Fibroblast of upper back skin (primary cell): ENCODE measurements at places on chromosomes 3 and 15.

DNA sequence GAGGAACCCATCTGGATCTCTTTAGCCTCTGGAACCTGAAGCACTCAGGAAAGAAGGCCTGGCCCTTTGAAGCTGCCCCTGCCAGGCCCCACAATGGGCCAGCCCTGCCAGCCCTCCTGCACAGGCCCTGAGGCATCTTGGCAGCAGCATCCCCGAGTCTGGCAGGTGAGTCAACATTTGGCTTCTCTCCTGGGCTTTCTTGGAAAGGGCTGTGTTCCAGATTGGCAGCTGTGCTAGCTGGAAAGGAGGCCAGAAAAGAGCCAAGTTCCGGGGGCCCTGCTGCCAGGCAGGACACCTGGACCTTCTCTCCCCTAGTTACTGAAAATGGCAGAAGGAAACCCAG lies 187.2 kb downstream of the SHQ1 start:
- peak; percentile 71 for DNase-seq

DNA sequence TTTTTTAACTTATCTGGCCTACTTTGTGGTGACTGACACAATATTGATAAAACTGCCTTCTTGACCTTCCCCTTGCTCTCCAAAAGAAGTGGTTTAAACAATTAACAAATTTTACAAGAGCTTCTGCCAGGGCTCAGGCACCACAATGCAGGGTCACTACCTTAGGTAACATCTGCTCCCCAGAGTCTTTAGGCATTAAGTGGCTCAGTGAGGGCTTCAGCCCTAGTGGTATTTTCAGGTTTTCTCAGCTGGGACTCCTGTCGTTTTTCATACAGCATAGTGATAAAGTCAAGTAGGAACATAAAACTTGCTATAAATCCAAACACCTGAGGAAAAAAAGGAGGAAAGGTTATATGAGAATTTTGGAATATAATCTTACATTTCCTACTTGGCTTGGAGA lies 18.9 kb downstream of the CMTM6 start:
- DNase-seq: no peak

DNA sequence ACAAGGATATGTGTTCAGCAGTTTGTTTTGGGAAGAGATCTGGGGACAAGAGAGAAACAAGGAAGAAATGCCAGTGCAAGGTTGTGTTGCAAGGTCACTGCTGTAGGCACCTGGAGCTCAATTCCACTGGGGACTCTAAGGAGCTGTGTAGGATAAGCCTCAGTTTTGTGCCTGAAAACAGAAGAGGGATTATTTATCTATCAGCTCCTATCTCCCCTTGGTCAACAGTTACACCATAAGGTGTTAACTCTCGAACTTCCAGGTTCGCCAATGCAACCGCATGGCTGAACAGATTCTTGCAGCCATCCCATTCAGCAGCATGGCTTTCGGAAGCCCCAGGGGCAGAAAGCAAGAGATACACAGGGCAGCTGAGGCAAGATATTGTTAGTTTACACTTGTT lies 41.6 kb upstream of the CNOT10 start:
- DNase-seq: no peak

GRCh38 chr3:109831403-109831802 lies 494.1 kb upstream of the DPPA4 start:
- no peak for DNase-seq

- no peak for DNase-seq
Measured at GRCh38 chr3:76826861-76827260, 213.0 kb upstream of the ROBO2 start.

- peak; percentile 41 for DNase-seq
Measured at GRCh38 chr3:14440531-14441239, 38.3 kb downstream of the SLC6A6 start.

DNA sequence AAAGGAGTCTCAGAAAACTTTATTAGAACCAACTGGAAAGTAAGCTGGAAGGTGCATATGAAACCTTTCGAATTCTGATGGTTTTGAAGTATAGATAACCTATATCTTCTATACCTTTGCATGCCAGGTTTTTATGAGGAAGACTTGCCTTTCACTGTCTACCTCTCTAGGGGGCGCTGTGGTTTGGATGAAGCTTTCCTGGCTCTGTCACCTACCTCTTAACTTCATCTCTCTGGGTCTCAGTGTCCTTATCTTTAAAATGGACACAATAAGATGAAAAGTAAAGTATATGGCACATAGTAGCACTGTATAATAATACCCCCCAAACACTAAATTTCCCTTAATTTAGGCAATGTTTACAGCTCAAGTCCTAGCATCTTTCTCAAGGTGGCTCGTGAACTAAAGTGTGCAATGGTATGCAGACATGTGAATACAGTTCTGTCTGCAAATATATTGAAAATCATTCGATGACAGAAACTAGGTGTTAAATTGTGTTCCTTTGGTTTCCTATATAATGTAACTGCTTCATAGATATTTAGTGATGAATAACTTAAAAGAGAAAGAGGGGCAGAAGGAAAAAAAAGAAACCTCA lies 314.3 kb downstream of the CHST2 start:
- no peak for DNase-seq

DNA sequence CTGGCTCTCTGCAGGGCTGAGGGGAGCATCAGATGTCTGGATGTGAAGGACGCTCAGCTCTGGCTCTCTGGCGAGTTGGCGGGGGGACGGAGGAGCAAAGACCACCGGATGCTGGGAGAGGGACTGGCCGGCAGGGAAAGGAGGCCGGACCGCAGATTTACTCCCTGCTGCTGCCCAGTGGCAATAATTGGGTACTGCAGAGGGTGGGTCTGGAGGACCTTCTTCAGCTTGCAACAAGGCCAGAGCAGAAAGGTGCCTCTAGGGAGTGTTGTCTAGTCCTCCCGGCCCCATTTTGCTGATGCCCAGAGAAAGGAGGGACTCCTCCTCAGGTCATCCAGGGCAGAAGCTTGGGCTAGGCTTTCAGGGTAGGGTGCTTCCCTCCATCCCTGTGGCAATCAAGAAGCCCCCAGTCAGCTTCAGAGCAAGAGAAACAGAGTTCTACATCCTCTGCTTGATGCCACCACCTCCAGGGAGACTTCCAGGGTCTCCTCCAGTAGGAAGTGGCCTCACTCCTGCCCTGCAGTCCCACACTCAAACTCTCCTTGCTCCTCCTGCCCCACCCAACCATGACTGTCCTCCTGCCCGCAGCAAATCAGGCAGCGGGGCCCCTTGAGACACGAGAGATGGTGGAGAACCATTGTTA lies 20.3 kb upstream of the CSPG4 start:
- peak; percentile 68 for DNase-seq

- no peak for DNase-seq
Measured at GRCh38 chr15:77733579-77734300, 101.0 kb upstream of the LINGO1 start.

DNA sequence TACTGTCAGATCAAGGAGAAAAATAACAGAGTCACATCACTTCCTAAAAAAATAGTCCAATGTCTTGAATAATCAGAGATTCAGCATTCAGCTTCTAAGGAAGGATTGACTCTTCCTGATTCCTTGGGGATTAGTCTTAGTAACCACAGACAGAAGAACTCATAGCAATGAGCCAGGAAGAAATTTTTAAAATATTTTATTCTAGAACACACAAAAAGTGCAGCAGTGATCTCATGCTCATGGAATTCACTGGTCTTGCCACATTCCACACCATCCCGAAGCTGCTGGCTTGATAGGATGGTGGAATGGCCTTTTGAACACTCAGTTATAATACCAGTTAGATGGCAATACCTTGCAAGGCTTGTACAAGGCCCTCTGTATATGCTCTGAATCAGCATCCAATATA lies 43.0 kb upstream of the ABI3BP start:
- peak; percentile 99 for DNase-seq

DNA sequence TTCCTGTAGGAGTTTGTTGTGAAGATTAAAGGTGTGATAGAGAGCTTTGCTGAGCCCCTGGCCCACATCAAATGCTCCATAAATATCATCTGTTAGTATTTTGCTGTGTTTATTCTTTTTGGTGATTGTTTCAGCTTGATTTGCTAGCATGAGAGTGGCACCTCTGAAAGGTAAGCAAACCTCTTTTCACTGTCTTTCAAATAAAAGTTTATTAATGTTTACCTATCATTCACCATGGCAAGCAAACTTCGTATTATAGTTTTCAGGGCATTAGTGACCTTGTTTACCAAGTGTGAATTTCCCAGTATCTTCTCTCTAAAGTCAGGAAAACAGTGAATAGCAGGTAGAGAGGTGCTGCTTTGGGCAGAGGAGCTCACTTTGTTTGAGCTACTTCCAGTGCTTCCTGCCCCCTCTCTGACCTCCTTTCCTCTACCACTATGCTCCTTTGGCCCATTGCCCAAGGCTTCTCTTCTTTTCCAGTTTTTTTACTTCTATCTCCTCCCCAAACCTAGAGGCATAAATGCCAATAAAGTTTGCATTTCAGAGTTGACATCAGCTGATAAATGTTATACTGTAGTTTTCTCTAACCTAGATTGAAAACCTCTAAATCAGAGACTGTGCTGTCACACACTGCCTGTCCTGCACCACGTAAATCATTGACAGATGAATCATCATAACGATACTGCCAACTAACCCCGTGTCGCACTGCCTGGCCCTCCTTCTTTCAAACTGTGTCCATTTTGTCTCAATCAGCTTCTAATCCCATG lies 569.0 kb downstream of the TUSC7 start:
- peak; percentile 12 for DNase-seq

DNA sequence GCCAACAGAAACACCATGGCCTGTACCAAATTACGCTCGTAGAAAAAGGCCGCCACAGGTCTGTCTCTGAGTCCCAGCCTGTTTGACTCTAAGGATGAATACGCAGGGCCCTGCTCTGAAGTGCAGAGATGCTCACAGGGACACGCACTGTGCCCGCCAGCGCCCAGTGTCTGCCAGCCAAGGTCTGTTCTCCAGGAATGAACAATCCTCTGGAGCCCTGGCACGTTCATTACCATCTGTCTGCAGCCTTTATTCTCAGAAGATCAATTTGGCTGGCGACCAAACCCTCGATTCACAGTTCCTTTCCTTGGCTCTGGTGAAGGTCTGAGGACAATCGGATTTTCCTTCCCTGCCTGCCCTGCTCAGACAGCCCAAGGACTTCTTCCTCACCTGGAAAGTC lies 66.3 kb downstream of the NIPA2 start:
- no peak for DNase-seq

DNA sequence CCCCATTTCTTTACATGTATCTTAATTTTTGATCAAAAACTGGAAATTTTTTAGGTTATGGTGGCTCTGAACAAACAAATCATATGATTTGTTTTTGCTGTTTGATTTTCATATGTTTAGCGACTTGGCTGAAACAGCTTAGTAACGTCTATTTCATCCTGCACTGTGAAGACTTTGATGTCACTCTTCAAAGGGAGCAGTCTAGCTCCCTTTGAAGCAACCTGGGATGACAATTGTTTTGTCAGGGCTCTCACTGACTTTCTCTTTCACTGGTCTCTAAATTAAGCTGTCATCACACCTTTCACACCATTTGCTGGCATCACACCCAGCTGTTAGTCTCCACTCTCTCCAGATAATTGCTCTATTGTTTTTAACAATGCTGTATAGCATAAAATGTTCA lies 896.9 kb downstream of the IGSF11 start:
- no peak for DNase-seq

- DNase-seq: no peak
Measured at GRCh38 chr3:14640157-14640562, 11.4 kb upstream of the CCDC174 start.

- no peak for DNase-seq
Measured at GRCh38 chr3:45135959-45136358, 10.2 kb downstream of the CDCP1 start.

- DNase-seq: no peak
Measured at GRCh38 chr3:98598492-98598891, 5.1 kb upstream of the CPOX start.

- peak; percentile 62 for DNase-seq
Measured at GRCh38 chr3:48507256-48508061, 3.5 kb upstream of the SHISA5 start.

DNA sequence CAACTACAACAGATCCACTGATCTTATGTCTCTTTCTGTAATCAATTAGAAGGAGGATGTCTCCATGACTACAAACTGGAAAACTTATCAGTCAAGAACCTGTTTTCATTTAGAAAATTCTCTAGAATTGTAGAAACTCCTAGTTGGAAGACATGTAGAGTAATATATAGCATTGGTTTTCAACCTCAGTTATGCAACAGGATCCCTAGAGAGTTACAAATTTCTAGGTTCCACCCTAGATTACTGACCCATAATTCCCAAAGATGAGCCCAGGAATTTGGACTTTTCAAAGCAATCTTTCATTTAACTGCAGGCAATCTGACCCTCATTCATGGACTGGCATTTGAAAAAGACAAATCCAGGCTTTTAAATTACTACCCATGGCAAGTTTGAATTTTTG lies 116.9 kb upstream of the RAP2B start:
- DNase-seq: peak; percentile 58

- no peak for DNase-seq
Measured at GRCh38 chr3:102238362-102238761, 196.5 kb upstream of the ZPLD1 start.

DNA sequence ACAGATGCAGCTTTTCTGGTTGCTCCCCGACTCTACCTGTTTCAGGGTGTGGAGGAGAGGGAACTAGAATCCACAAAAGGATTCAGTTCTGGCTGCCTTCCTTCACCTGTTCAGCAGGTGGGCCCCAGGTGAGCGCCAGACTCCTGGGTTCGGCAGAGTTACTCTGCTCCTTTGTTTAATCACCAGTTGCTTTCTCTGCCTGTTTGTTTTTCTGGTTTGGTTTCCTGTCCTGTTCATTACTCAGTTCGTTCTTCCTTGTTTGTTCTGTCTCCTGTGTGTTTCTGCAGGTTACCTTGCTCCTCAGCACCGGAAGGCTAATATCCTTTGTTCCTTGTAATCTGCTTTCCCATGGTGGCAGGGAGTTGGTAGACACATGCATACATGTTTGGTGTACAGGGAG lies 508.5 kb upstream of the ATP11B start:
- no peak for DNase-seq

GRCh38 chr15:74406992-74407705 lies 26.6 kb downstream of the SEMA7A start:
- DNase-seq: peak; percentile 94

- DNase-seq: no peak
Measured at GRCh38 chr3:13269711-13270378, 150.3 kb downstream of the NUP210 start.

DNA sequence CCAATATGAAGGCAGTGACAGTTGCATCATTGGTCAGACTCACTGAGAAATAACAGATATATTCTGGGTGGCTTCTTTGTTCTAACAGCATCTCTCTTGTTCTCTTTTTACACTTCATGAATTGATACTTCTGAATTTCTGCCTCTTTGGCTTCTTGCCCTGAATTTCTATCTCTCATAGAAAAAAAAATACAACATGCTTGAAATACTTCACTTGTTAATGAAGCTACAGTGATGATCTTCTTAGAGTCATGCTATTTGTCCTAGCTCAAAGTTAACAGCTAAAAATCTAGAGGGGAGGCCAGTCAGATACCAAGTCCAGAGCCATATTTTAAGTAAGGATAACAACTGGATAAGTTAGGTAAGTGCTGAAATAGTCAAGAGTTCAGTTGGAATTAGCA lies 597.2 kb upstream of the AGTR1 start:
- peak; percentile 48 for DNase-seq

GRCh38 chr3:98603580-98603979 lies 10.2 kb upstream of the CPOX start:
- no peak for DNase-seq

GRCh38 chr15:40051616-40052415 lies 12.8 kb upstream of the SRP14 start:
- DNase-seq: no peak
